Hepatocyte (in vitro differentiated cells): ENCODE measurements at places on chromosomes 3 and 15.

GRCh38 chr15:41928637-41929620, 35.1 kb upstream of the SPTBN5 start:
- H3K27me3 ChIP-seq: no peaks in the 10 kb centered on the region
- DNase-seq: no peak
- no peak overlapping the region for H3K4me3 ChIP-seq
- no peaks in the 10 kb centered on the region for H3K36me3 ChIP-seq
- peak overlapping the region; percentile 18 for H3K27ac ChIP-seq

GRCh38 chr3:39765575-39765974, 43.8 kb upstream of the MYRIP start:
- H3K4me3 ChIP-seq: no peak overlapping the region
- H3K36me3 ChIP-seq: no peaks in the 10 kb centered on the region
- no peak for DNase-seq
- H3K27ac ChIP-seq: no peak overlapping the region

DNA sequence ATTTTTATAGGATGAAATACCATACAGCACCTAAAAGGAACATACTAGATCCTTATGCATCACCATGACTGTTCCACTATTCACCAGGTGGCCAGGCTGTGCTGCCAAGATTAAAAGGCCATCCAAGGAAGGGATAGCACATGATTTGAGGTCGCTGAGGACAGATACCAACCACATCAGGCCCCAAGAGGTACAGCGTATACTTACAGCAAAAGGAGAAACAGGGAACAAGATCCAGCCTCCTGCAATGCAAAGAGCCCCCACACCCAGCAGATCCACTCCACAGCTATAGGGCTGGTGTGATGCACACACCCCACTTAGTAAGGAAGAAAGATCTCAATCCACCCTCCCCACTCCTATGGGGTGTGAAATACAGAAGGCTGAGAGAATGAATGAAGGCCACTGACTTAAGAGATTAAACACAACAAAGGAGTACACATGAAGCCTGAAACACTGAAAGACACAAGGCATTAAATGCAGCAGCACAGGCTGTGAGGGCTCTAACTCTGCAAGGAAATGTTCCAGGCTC, 32.0 kb upstream of the ZNF445 start:
- H3K4me1 ChIP-seq: peaks cover 14% of the 10 kb centered on the region
- peak overlapping the region; percentile 90 for H3K4me3 ChIP-seq
- no peaks in the 10 kb centered on the region for H3K27me3 ChIP-seq
- no peaks in the 10 kb centered on the region for H3K36me3 ChIP-seq
- peak; percentile 10 for DNase-seq

DNA sequence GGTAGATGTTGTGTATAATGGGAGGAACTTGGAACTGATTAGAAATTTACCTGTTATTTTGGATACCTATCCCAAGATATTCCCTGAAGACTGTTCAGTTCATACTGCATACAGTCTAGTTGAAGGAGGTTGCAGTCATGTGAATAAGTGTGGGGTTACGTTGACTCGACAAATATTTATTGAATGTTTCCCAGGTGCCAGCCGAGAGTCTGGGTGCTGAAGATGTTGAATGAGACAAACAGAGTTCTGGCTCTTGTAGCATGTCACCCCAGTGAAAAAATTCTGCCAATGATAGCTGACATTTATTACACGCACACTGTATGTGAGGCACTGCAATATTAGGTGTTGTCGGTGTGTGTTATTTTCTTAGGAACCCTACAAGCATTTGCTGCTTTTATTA, 176.0 kb downstream of the KCNMB2 start:
- H3K36me3 ChIP-seq: no peaks in the 10 kb centered on the region
- peaks cover 6% of the 10 kb centered on the region for H3K4me1 ChIP-seq
- no peak overlapping the region for H3K27ac ChIP-seq
- no peaks in the 10 kb centered on the region for H3K27me3 ChIP-seq
- no peak overlapping the region for H3K4me3 ChIP-seq
- DNase-seq: no peak

DNA sequence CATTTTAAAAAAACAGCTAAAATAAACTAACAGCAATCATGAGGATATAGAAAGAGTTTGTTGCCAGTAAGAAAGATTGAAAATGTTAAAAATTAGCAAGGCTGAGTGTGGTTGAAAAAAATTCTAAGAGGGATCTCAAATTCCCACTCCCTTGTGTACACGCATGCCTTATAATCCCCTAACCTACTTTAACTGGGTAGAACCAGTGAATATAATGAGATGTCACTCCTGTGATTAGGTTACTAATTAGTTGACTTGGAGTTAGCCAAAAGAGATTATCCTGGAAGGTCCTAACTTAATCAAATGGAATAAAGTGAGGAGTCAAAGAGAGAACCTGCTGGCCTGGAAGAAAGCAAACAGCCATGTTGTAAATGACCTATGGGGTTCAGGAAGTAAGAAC, 286.0 kb upstream of the TGFBR2 start:
- no peak overlapping the region for H3K27ac ChIP-seq
- H3K36me3 ChIP-seq: no peaks in the 10 kb centered on the region
- no peak for DNase-seq
- no peaks in the 10 kb centered on the region for H3K27me3 ChIP-seq
- H3K4me3 ChIP-seq: no peak overlapping the region

DNA sequence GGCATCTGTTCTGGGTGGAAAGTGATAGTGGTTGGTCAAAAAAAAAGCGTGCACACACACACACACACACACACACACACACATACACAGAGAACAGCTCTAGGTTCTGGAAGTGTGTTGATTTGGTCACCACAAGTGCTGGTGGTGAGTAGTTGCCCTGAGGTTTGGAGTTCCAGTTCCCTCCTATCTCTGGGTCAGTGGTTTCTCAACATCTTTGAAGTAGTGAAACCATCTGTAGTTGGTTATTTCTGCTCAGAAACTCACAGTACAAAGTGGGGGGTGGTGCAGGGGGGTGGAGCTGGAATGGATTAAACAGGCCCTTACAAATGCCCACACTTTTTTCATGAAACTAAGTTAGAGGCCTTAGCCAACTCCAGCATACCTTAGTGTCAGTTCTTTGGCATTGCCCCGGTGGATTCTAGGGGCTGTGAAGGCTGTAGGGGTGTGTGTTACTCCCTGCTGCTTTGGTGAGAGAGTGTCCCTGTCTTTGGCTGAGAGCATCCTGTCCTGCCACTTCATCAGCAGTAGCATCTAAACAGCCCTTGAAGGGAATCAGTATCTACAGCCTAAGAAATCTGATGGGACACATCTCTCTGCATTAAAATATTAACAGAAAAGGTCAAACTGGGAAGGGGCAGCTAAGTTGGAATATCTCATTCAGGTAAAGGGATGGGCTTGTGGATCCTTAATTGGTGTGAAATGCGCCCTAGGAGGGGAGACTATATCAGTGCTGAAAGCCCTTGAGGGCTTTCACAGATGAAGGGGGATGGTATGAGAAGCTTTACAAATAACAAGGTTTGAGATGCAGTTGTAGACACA, 20.6 kb downstream of the SMAD3 start:
- H3K27ac ChIP-seq: peak overlapping the region; percentile 90
- no peak overlapping the region for H3K4me3 ChIP-seq
- DNase-seq: no peak
- peaks cover 86% of the 10 kb centered on the region for H3K4me1 ChIP-seq
- no peaks in the 10 kb centered on the region for H3K36me3 ChIP-seq

- H3K36me3 ChIP-seq: no peaks in the 10 kb centered on the region
- no peaks in the 10 kb centered on the region for H3K27me3 ChIP-seq
- H3K27ac ChIP-seq: peak overlapping the region; percentile 63
- peak; percentile 77 for DNase-seq
- H3K4me1 ChIP-seq: peaks cover 7% of the 10 kb centered on the region
- no peak overlapping the region for H3K4me3 ChIP-seq
These were observed 9.5 kb upstream of the ARL14 start for GRCh38 chr3:160667452-160667851.

DNA sequence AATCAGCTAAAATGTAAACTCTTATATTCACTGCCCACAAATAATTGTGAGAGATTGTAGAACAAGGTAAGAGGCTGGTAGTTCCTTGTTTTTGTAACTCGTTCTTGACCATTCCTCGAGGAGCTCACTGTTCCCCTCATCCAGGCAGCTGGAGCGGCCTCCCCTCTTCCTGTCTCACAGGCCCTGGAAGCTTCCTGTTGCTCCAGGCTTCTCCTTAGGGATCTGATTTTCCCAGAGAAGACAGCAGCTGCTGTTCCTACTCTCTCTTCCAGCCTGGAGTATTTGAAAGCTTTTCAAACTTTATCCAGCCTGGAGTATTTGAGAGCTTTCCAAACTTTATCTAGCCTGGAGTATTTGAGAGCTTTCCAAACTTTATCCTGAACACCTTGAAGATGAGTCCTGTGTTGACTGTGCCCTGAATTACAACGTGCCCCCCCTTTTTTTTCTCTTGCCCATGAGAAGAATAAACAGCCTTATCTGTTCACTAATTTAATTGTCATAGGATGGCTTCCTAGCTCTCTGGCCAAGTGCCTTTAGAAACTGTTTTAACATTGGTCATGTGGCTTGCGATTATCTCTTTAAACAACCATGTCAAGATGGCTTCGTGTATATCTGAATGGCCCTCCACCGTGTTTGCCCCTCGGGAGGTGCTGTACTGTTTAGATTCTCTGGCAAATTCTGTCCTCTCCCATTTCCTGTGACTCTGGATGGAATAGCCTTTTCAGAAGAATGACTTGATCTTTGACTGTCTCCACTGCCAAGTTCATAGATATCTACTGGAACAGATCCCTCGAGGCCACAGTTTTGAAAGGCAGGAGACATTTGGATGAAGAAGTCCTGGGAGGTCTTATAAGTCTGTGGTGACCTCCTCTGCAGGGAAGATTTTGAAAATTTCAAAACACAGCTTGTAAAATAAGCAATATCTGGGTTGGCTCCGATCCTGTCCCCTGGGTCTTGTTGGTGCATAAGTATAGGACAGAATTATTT, 4.8 kb downstream of the ADAMTSL3 start:
- no peak overlapping the region for H3K4me3 ChIP-seq
- DNase-seq: no peak
- H3K4me1 ChIP-seq: peaks cover 22% of the 10 kb centered on the region
- peak overlapping the region; percentile 19 for H3K27ac ChIP-seq

DNA sequence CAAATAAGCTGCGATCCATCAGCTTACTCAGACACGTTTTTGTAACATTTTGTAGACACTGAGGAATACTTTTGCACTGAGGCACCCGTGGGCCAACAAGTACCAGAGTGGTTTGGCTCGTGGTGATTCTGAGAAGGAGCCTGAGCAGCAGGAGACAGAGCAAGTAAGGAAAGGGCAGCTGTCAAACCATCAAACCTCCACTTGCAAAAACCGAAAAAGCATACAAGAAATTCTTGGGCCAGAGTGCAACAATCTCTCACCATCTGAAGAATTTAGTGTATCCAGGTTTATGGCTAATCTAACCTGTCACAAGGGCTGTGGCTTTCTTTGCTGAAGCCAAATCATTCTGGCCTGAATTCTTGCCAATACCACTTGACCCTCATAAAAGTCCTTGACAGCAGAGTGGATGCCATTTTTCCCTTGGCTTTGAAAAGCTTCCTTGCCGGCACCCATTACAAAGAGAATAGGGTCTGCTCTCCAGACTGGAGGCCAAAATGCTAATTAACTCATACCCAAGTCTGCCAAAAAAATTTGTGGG, 56.7 kb downstream of the MYO1E start:
- no peaks in the 10 kb centered on the region for H3K36me3 ChIP-seq
- H3K4me3 ChIP-seq: no peak overlapping the region
- no peak overlapping the region for H3K27ac ChIP-seq
- H3K27me3 ChIP-seq: no peaks in the 10 kb centered on the region
- no peak for DNase-seq

- H3K4me3 ChIP-seq: peak within 1 kb of the TSS; percentile 28
- no peaks in the 10 kb centered on the region for H3K36me3 ChIP-seq
- peaks cover 22% of the 10 kb centered on the region for H3K27me3 ChIP-seq
- no peak within 1 kb of the TSS for H3K27ac ChIP-seq
- DNase-seq: peak; percentile 94
- peaks cover 3% of the 10 kb centered on the region for H3K4me1 ChIP-seq
These were observed at the start of gene CFAP92 for GRCh38 chr3:128993461-128994172. Gene CFAP92, minus strand, starts transcription at chr3:128994076. Its CDS starts 772 bp downstream, at chr3:128993304.
